NCI-H526 (cell line): ENCODE measurements at places on chromosomes 3 and 15.
A peak's percentile ranks its signal among the peaks of the same experiment; 100 is the strongest.

GRCh38 chr3:23873941-23874340 is 42.8 kb downstream of the NKIRAS1 start:
- no peak for DNase-seq

DNA sequence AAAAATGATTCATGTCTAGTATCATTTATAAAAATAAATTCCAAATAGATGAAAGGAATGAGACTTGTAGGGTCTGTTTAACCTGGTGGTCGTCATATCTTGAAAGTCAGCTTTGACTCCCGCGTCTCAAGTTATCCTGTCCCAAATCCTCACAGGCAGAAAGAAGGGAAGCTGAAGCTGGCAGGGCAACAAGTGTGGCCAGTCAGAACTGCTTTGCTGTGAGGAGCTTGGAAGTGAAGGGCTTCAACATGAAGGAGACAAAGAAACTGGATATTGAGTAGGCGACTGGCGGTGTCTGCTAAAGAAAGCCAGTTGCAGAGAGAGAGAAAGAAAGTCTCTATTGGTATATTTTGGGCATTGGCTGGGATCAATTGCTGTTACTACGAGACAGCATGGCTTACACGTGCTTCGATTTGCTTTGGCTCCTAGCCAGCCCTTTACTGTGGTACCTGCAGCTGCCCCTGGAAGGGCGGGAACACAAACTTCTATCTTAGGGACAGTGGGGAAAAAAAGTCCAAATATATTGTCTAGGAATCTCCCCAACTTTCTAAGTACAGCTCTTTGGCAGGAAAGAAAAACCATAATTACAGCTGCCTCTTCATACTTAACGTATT is 107.2 kb downstream of the CHST2 start:
- no peak for DNase-seq

- no peak for DNase-seq
Observed at GRCh38 chr3:66532160-66532587, 31.4 kb upstream of the LRIG1 start.

- DNase-seq: no peak
Observed at GRCh38 chr15:34076785-34077184, 24.9 kb downstream of the EMC7 start.

DNA sequence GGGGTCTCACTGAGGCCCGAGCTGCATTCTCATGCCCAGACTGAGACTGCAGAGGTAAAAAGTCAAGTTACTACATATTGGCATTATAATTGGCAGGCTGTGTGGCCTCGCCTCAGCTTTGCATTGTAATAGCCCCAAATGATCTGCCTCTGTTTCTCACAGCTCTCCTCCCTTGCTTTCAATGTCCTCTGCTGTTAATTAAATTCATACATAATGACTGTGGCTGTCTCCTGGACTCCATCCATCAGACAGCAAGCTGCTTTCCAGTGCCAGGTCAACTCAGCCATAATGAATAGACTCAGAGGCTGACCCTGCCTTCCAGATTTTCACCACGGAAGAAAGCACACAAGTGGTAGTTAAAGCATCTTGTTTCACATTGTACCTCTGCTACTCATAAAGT is 7.6 kb upstream of the RTP4 start:
- DNase-seq: no peak

DNA sequence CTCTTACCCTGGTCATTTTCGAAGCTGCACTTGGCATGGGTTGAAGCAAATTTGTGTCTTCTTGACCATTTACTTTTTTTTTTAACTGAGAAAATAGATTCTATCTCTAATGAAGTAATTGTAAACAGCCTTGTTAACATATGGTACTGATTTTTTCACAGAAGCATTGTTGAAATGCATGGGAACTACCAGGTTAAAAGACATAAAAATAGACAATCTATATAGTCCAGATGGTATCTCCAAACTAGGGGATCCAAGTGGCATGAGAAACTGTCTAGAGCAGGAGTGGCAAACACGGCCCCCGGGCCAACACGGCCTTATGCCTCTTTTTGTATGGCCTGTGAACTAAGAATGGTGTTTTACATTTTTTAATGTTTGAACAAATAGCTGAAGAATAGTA is 41.9 kb downstream of the CACNA1D start:
- DNase-seq: no peak

DNA sequence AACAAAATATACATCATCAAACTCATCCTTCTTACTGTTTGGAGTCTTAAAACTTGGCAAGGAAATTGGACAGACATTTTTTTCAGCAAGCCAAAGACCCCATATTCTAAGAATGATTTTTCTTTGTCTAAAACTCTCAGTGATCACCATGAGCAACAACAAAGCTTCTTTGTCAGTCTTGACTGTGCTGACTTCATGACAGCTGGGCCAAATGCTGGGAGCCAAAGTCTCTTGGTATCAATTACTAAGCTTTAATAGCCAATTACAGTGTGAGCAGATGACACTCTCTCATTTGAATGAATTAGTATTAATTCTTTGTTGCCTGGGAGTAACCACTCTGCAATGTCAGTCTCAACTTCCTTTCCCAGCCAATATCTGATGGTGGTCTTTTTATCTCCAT is 48.1 kb upstream of the GK5 start:
- DNase-seq: peak; percentile 45

GRCh38 chr3:134618478-134619300 is 32.1 kb downstream of the KY start:
- no peak for DNase-seq

DNA sequence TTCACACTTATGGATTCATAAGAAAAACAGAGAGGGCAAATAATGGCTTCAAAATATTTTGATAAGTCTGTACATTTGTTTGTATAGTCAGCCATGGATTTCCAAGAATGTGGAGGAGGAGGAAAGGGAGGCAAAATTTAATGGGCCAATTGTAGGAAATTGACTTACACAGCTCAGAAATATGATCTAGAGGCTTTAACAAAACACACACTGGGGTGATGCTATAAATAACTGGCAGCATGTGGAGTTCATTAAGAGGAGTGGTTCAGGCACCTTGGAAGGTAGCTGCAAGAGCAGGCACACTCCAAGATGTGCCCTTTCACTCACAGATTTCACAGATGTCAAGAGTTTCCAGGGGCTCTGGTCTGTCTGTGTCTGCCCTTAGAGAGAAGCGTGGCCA is 193.4 kb upstream of the RASGRP1 start:
- no peak for DNase-seq

GRCh38 chr3:143578810-143579435 is 269.3 kb downstream of the SLC9A9 start:
- no peak for DNase-seq

DNA sequence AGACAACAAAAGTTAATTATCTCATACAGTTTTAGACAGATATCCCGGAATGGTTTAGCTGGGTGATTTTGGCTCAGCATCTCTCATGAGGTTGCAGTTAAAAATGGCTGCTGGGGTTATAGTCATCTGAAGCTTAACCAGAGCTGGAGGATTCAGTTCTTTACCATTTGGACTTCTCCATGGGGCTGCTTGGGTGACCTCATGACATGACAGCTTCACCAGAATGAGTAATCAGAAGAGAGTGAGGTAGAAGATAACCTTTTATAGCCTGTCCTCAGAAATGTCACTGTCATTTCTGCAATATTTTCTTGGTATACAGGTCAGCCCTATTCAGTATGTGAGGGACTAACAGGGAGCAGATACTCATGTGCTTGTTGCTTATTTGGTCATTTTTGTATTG is 30.9 kb downstream of the TFG start:
- DNase-seq: no peak

DNA sequence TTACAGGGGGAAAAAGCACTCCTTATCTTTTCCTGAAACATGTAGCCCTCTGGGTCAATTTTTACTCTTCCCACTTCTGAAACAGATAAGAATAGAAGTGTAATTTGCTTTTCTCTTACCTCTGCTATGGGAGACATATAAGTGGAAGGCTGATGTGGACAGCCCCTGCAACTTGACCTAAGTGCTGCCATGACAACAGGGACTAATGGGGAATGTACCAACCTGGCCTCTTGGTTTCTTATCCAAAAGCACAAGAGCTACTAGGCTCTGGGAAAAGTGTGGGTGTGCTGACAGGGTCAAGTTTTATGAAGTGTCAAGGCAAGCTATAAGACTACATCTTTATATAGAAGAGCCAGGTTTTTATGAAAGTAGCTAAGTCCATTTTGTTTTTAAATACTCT is 1246.5 kb downstream of the OTOL1 start:
- DNase-seq: no peak

DNA sequence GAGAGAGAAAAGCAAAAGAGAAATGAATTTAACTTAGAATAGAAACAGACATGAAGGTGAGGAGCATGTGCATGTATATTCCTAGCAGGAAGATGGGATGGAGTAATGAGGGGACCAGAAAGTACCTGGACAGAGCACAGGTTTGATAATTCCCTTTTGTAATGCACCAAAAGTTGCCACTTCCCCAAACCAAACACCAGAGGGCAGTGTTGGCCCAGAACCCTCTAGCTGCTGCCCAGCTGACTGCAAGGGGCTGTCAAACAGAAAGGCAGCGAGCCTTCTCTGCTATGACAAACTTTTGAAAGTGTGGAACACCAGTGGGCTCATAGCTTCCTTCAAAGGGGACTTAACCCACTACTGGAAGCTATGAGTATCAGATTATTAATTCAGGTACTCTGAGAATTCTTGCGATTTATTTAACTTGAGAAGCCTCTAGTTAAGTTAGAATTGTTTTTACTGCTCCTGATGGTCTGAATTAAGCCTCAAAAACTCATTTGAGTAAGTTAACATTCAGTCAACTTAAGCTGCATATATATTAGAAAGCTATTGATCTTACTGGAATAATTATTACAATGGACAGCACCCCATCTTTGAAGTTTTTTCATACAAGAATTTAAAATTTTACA is 234.9 kb downstream of the NEK10 start:
- DNase-seq: peak; percentile 66

- DNase-seq: peak; percentile 56
Observed at GRCh38 chr15:55799291-55800212, 56.6 kb upstream of the PRTG start.

DNA sequence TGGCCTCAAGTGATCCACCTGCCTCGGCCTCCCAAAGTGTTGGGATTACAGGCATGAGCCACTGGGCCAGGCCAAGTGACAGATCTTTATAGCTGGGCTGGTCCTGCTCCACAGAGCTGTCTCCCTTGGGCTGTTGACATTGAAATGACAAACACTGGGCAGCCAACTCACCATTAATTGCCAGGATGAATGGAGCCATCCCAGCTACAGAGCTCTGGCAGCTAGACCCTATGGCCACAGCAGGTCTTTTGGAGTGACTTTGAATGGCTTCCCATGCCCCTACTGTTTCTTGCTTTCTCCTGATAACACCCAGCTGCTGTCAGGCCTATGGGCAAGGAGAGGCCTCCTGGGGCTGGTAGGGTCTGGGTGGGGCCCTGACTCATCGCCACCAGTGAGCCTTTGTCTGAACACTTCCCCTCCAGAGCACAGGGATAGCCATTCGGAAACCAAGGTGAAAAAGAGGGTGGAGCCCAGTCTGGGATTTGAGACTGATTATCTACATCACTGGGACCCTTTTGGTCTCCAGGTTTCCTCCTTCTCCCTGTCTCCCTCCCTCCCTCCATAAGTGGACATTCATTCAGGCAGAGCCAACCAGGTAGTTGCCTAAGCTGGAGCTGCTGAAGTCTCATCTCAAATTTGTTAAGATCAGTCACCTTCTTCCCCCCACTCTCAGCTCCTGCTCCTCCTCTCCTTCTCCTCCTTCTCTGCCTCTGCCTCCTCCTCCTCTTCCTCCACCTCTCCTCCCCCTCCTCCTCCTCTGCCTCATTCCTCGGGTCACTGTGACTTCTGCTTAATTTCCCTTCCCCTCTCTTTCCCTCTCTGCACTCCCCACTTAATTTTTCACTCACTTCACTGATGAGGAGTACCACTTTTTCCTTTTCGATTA is 34.0 kb downstream of the BHLHE40 start:
- DNase-seq: no peak

- no peak for DNase-seq
Observed at GRCh38 chr15:68368731-68369435, 63.1 kb downstream of the ITGA11 start.

DNA sequence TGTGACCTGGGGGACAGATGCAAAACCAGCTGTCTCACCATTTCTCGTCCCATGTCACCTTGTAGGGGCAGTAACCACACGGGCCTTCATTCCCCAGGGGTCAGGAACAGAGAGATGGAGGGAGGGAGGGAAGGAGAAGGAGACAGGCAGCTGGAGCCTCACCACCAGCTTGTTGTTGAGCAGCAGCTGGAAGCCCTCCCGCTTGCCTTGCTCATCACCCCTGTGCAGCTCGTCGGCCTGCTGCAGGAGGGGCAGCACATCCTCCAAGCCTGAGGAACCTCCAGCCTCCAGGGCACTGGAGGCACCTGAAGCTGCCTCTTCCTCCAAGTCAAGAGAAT is 10.3 kb downstream of the RMDN3 start:
- DNase-seq: no peak

DNA sequence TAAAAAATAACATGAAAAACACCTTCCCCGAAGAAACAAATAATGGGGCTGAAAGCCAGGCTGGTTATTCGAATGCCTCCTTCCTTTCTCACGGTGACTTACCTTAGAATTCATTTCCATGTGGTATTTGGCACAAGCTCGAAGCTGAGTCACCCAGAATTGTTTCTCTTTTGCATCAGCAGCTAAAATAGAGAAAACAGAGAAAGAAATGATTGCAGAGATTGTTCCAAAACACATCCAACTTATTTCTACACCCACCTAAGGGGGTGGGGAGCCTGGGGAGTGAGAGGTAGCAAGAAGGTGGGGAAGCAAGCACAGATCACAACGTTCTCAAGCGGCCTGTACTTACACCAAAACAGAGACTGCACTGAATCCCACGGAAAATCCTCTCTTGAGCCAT is 104.7 kb downstream of the OSBPL10 start:
- DNase-seq: no peak
